ENCODE measurements at places on chromosomes 6 and 20. TPM values are rescaled to one million over a fixed set of nuclear protein-coding genes. Genes with fewer than 3 reads are reported as not detected.

DNA sequence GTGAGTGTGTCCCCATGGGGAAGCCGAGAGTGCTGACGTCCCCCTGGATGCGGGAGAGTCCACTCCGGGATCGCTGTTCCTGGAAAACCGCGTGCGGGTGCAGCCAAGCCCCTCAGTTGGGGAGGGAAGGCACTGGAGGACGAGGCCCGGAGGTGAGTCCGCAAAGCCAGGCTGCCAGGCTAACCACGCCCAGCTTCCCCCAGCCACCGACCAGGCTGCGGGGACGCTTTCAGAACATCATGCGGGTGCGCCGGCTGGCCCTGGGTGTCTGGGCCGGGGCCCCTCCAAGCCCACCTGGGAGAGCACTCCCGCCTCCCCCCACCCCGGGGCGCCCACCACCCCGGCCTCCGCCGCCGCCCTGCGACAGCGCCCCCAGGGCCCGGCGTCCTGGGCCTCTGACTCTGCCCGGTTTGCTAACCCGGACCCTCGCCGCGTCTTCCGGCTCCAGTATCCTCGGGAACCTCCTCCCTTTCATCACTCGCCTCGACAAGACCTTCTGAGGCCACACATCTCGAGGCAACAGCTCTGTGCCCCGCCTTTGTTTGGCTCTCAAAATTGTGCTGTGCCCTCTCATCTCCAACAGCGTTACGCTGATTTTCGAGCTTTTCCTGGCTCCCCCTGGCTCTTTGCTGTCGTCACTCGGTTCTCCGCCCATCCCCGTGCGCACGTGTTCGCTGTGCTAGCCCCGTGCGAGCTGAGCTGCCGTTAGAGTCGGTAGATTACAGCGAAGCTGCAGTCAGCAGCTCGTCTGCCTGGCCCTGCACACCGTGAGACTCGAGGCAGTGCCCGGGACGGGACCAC lies 47.1 kb upstream of the ENTPD6 start:
- H3K4me1 ChIP-seq = no peaks in the 10 kb centered on the region
- DNase-seq = peak; percentile 10
- H3K27ac ChIP-seq = no peak overlapping the region
- H3K27me3 ChIP-seq = peaks cover 14% of the 10 kb centered on the region
- H3K36me3 ChIP-seq = no peaks in the 10 kb centered on the region

DNA sequence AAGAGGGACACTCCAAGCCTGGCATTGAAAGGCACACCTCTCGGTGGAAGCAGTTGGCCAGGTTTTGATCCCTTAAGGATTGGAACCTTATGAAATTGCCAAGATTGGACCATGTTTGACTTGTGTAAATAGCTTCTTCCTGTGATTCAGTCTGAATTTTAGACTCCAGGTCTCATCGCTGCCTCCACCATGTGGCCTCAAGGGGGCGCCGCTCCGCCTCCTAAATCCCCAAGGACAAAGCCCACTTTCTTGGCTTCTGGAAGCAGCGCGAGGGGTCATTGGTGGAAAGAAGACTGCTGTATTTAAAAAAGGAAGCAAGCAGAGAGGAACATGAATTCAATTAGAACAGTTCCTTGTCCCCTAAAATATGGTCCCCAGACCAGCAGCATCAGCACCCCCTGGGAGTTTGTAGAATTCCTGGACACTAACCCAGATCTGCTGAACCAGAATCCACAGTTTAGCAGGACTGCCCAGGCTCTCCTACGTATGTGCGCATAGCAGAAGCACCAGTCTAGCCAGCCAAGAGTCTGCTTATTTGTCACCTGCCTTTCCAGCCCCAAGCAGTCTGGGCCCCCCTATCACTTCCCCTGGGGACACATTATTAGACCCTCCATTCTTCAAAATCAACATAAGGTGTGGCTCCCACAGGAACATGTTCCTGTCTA lies 108.5 kb downstream of the LY86 start:
- H3K4me1 ChIP-seq = peaks cover 16% of the 10 kb centered on the region
- DNase-seq = peak; percentile 74
- H3K36me3 ChIP-seq = no peaks in the 10 kb centered on the region
- H3K27ac ChIP-seq = peak overlapping the region; percentile 66
- no peak overlapping the region for H3K4me3 ChIP-seq

GRCh38 chr6:107488174-107488874 lies 1.6 kb upstream of the SOBP start:
- H3K27me3 ChIP-seq = peaks cover 74% of the 10 kb centered on the region
- no peaks in the 10 kb centered on the region for H3K36me3 ChIP-seq
- H3K4me1 ChIP-seq = peaks cover 2% of the 10 kb centered on the region
- no peak overlapping the region for H3K27ac ChIP-seq

The WFDC5 gene
- polyA plus RNA-seq = not detected

Measured in small intestine (tissue), 16 donors.